ENCODE measurements at places on chromosomes 5 and 9.

- no peak for DNase-seq
Observed at GRCh38 chr9:130639124-130639765, 25.1 kb upstream of the PRDM12 start.

- no peak for DNase-seq
Observed at GRCh38 chr5:154351566-154351965, 94.2 kb upstream of the SAP30L start.

- DNase-seq: no peak
Observed at GRCh38 chr5:161562446-161562845, 15.9 kb upstream of the GABRB2 start.

DNA sequence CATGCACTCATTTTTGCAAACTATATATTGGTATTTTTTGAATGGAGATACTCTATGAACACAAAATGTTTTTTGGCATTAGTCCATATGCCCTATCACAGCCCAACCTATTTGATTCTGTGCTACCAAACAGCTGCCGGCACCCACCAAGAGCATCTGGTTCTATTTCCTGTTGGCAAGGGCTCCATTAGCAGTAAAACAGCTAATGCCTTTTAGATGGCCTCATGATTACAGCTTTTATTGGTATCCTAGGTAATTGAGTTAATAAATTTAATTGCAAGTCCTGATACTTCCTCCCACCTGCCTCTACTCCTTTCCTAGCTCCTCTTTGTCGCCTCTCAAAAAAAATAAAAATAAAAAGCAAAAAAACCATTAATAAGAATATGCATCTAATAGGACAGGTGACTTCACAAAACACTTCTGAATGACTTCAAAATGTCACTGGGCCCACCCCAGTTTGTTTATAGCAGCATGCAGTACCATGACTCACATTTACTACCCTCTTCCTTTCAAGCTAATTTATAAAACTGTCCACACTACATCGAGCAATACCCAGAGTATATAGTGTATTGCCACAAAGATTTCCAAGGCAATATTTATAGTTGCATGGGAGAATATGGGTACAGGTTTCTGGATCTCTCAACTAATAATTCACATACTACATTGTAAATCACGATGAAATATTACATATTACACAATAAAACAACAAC is 620.4 kb downstream of the SLCO4C1 start:
- DNase-seq: no peak

All from activated CD4-positive, CD25-positive, alpha-beta regulatory T cell (primary cell).